ENCODE measurements at places on chromosomes 7 and 10.

DNA sequence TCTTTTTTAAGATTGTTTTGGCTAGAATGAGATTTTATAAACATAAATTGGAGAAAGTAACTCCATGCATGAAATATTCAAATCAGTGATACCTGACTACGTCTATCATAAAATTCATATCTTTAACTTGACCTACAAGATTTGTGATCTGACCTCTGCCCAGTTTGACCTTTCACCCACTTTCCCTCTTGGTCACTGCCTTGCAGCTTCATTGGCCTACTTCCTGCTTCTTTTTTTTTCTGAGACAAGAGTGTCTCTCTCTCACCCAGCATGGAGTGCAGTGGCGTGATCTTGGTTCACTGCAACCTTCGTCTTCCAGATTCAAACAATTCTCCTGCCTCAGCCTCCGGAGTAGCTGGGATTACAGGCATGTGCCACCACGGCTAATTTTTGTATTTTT, 28.5 kb downstream of the TPST1 start:
- DNase-seq = no peak

- DNase-seq = no peak
Observed at GRCh38 chr7:80128918-80129317, 5.7 kb upstream of the GNAI1 start.

- DNase-seq = peak; percentile 65
Observed at GRCh38 chr7:44066494-44067063, 1.2 kb upstream of the PGAM2 start.

GRCh38 chr7:105216786-105217185, 171.9 kb downstream of the SRPK2 start:
- no peak for DNase-seq

DNA sequence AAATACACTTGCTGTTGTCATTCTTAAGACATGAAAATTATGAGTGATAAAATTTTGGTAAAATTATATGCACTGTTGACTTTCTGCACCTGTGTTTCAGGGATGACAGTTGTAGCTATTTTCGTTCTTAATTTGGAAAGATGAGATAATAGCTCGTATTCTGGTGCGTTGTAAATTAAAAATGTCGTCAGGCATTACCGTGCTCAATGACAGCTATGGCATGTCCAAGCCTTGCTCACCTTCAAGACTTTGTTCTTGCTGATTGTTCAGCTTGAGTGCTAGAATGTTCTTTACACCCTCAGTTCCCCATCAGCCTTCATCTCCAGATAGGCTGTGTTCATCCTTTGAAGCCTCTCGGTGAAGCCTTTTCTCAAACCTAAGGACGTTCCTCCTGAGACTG, 21.5 kb downstream of the TRRAP start:
- DNase-seq = no peak

DNA sequence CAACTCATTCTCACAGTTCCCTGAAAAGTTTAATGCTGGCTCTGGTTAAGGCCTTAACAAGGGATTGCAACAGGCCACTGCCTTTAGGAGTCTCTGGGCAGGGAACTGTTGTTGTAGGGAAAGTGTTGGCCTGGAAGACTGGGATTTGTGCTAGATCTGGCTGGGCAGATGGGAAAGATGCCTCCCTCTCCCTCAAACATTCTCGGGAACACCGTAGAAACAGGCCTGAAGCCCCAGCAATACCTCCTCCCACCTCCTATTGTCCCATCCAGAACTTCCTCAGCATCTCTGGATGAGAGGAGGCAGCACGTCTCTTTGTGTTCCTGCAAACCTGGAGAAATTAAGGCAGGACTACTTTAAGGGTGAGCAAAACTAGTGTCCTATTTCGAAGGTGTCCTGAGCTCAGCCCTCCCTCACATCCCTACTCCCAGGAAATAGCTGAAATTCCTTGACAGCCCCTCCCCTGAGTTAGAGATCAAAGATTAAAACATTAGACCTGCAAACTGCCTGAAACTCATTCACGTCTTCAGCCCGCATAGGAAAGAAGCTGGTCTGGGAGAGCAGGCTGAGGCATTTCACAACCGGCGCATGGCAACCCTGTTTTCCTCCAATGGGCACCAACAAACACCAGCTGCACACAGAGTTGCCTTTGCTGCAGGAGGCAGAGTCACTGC, 10.9 kb upstream of the MAP3K8 start:
- DNase-seq = peak; percentile 70

- DNase-seq = no peak
Observed at GRCh38 chr7:80977751-80978150, 58.9 kb upstream of the SEMA3C start.

All from tibial artery (tissue), 4 donors.